ENCODE measurements at places on chromosomes 1 and 21. TPM values are rescaled to one million over a fixed set of nuclear protein-coding genes. Genes with fewer than 3 reads are reported as not detected.

- H3K27ac ChIP-seq: no peak overlapping the region
- DNase-seq: no peak
- H3K27me3 ChIP-seq: no peaks in the 10 kb centered on the region
- peaks cover 21% of the 10 kb centered on the region for H3K4me1 ChIP-seq
These were observed 7.9 kb downstream of the LYST start for GRCh38 chr1:235858766-235859165.

Gene CLCA1
- not detected for total RNA-seq

Gene CFAP107
- 0.76 TPM for total RNA-seq

Gene MANEAL
- total RNA-seq: 3.1 TPM

DNA sequence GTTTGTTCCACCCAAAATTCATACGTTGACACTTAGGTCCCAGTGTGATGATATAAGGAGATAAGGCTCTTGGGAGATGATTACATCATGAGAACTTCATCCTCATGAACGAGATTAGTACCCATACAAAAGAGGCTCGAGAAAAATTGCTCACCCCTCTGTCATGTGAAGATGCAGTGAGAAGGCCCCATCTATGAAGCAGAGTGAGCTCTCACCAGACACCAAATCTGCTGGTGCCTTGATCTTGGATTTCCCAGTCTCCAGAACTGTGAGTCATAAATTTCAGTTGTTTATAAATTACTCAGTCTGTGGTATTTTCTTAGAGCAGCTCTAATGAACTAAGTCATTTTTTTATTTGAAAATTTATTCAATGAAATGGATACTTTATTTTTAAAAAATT lies 42.6 kb upstream of the USP25 start:
- no peak overlapping the region for H3K27ac ChIP-seq
- DNase-seq: no peak
- H3K36me3 ChIP-seq: no peaks in the 10 kb centered on the region
- no peaks in the 10 kb centered on the region for H3K27me3 ChIP-seq
- H3K4me3 ChIP-seq: no peak overlapping the region

DNA sequence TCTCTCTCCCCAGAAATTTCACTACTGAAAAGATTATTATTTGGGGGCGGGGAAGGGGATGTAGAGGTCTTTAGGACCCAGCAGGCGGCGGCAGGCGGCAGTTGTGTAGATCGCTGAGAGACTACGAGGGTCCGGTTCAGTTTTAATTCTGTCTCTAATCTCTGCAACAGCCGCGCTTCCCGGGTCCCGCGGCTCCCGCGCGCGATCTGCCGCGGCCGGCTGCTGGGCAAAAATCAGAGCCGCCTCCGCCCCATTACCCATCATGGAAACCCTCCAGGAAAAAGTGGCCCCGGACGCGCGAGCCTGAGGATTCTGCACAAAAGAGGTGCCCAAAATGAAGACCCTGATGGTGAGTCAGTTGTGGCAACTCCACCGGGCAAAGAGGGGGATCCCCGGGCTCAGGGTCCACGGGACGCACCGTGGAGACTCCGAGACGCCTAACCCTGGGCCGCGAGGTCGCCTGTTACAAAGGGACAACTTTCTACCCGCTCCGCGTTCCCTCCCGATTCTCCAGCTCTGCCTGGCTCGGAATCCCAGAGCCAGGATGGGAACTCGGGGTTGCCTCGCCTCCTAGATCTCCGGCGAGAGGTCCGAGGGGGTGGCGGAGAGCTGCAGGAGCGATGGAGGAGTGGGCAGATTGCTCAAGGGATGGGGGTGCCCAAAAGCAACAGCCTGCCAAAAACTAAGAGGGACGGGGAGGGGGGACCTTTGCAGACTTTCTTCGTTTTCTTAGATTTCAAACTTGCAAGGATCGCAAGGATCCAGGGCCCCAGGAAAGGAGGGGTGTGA lies at the start of gene ST6GALNAC5:
Gene ST6GALNAC5, plus strand, starts transcription at position 139 of the 789 bp plus-strand sequence.
- H3K4me3 ChIP-seq: peak within 1 kb of the TSS; percentile 51
- DNase-seq: no peak
- H3K36me3 ChIP-seq: no peaks in the 10 kb centered on the region
- peak within 1 kb of the TSS; percentile 63 for H3K27ac ChIP-seq

DNA sequence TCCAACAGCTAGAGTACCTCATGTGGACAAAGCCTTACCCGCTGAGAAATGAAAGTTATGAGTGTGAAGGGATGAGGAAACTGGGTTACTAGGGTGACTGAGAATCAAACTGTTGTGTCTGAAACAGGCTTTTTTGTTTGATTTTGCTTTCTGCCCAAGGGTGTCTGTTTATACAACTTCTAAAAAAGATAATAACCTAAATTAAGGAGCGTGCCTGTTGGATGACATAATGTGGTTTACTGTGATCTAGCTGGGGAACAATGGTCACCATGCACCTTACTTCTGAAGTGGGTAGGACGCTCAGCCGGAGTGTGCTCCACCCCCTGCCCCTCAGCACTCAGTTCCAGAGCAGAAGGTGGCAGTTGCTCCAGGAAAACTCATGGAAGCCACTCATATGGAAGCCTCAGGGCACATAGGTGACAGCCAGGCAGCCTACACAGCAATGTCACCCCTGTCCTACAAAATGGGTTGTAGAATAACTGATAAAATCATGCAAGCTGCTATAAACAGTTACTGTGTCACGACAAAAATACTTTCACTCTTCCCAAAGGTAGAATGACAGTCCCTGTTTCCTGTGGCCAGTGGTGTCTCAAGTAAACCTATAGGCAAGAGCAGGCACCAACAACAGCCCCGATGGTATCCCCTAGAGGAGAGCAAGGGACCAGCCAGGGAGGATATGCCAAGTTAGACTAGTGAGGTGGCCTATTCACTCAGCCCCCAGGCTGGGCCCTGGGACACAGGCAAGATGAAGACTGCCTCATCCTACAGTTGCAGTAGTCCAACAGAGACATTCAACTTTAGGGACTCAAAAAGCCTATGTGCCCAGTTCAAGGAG lies 29.3 kb downstream of the SIPA1L2 start:
- H3K4me3 ChIP-seq: no peak overlapping the region
- H3K27me3 ChIP-seq: no peaks in the 10 kb centered on the region
- DNase-seq: no peak
- H3K4me1 ChIP-seq: peaks cover 45% of the 10 kb centered on the region
- no peaks in the 10 kb centered on the region for H3K36me3 ChIP-seq
- H3K27ac ChIP-seq: peak overlapping the region; percentile 20

DNA sequence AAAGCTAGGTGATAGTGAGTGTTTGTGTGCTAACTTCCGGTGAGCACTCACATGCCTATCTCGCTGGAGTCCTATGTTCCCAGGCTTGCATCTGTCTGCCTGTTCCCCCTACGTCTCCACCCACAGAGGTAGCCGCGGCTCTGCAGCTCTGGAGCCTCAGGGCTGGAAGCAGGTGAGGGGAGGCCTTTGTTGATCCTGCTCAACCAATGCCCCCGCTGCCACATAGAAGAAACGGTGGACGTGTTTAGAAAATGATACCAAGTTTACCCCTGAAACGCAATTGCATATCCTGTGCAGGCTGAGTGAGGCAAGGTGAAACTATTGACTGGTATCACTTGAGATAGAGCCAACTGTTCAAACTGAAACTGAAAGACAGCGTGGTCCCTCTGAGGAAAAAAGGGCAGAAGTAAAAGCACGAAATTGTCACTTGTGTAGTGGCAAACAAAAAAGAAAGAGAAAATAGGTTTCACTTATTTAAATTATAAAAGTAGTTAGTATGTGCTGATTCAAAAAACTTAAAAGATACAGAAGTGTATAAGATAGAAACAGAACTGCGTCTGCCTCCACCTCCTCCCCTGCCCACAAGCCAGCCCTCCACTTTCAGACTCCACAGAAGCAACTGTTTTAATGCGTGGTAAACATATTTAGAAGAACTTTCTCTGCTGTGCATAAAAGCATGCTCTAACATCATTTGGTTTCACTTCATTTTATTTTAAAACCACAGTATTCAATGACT lies 38.6 kb upstream of the ETS2 start:
- DNase-seq: peak; percentile 52
- peaks cover 5% of the 10 kb centered on the region for H3K4me1 ChIP-seq
- H3K36me3 ChIP-seq: no peaks in the 10 kb centered on the region
- H3K27ac ChIP-seq: peak overlapping the region; percentile 72
- H3K27me3 ChIP-seq: no peaks in the 10 kb centered on the region

Gene CAMK1G
- total RNA-seq: not detected

DNA sequence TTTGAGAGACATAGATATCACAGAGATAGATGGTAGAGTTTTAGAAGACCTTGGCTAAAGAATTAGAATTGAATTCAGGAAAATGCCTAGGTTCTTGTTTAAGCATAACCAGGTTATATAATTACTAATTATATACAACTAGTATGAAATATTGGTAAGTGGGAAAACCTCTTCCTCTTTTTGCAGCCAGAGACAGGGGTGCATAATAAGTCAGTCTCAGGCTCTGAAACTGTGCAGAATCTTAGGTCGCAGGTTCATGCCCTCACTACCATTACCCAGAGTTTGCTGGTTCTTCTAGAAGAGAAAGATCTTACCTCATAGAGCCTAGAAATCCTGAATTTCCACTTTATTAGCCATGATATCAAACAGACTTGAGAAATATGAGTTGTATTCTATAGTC lies 183.3 kb downstream of the NEK7 start:
- H3K36me3 ChIP-seq: no peaks in the 10 kb centered on the region
- H3K4me3 ChIP-seq: no peak overlapping the region
- no peaks in the 10 kb centered on the region for H3K4me1 ChIP-seq
- H3K27ac ChIP-seq: no peak overlapping the region
- H3K27me3 ChIP-seq: no peaks in the 10 kb centered on the region

Gene TRIM67
- total RNA-seq: not detected

DNA sequence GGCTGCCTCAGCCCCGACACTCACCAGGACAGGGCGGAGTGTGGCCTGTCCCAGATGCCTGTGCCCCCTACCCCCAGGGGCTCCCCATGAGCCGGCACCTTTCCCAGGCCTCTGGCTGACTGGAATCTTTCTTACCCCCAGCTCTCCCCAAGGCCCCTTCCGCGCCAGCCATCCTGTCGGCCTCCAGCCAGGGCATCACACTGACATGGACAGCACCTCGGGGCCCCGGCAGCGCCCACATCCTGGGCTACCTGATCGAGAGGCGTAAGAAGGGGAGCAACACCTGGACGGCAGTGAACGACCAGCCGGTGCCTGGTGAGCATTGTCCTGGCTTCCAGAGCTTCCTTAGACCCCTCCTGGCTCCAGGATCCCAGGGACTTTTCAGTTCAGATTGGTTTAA lies 26.5 kb downstream of the IGFN1 start:
- no peak overlapping the region for H3K27ac ChIP-seq
- H3K36me3 ChIP-seq: no peaks in the 10 kb centered on the region
- no peak for DNase-seq
- no peaks in the 10 kb centered on the region for H3K27me3 ChIP-seq
- no peak overlapping the region for H3K4me3 ChIP-seq

Gene PCAT6
- total RNA-seq: 3.8 TPM

DNA sequence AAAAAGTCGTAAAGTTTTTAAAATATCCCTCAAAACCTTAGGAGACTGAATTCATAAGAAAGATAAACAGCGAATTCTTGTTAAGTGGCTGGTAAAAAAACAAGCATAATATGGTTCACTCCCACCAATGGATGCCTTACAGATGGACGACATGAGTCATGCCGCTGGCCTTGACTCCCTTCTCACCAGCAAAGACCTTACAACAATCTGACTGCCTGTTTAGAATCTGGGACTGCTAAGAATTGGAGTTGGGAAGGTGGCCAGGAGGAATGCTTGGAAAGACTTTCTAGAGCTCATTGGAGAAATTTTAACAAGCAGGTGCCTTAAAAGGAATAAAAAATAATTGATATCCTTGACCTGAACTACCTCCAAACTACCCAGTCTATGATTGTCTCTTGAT lies 206.9 kb upstream of the FMN2 start:
- no peak overlapping the region for H3K27ac ChIP-seq
- no peak overlapping the region for H3K4me3 ChIP-seq
- no peaks in the 10 kb centered on the region for H3K27me3 ChIP-seq
- no peaks in the 10 kb centered on the region for H3K4me1 ChIP-seq

- H3K4me3 ChIP-seq: no peak overlapping the region
- no peaks in the 10 kb centered on the region for H3K27me3 ChIP-seq
- H3K4me1 ChIP-seq: no peaks in the 10 kb centered on the region
- no peak overlapping the region for H3K27ac ChIP-seq
- no peak for DNase-seq
- H3K36me3 ChIP-seq: no peaks in the 10 kb centered on the region
These were observed 13.4 kb downstream of the RAB7B start for GRCh38 chr1:205989786-205990185.

Gene HOOK1
- 13.8 TPM for total RNA-seq

Gene SOX13
- total RNA-seq: 36.6 TPM

Measured in upper lobe of left lung (tissue), 6 donors.